Stimulated activated CD4-positive, alpha-beta T cell treated with anti-CD3 and anti-CD28 coated beads, Interleukin-1b, Interleukin-23, amount 100 ng/mL, for 24 hours (primary cell): ENCODE measurements at places on chromosomes 6 and 20.

GRCh38 chr6:6599468-6599873 is 11.0 kb downstream of the LY86 start:
- DNase-seq, result no peak

DNA sequence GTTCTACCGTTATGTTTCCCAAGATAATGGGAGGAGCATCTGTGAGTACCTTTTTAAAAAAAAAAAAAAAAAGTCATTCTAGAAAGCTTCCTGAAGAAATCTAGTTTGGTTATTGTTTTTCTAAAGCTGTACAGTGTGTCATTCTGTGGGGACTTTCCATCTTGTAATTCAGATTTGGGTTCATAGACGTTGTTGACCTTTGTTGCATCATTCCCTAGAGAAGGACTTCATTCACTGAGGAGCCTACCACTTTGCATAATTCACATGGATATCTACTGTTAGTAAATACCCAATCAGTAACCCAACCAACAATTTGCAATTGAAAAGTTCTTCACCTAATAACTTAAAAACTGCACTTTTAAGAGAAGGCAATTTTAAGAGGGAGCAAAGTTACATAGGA is 60.1 kb downstream of the RPP40 start:
- no peak for DNase-seq

- no peak for DNase-seq
Observed at GRCh38 chr6:106281088-106281487, 44.5 kb downstream of the ATG5 start.

DNA sequence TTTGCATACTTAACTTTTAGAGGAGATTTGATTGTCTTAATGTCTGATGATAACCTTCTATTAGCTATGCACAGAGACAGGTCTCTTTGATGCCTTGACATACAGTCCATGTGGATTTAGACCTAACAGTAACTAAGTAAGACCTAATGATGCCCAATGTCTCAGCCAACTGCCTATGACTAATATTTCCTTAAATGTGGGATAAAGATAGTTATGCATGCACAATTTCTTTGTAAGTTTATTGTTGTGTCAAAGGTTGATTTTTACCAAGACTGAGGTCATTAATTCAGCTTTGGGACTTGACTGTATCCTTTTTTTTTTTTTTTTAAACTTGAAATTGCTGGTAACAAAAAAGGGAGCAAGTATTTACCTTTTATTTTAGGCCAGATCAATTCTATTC is 450.0 kb downstream of the HAO1 start:
- no peak for DNase-seq

DNA sequence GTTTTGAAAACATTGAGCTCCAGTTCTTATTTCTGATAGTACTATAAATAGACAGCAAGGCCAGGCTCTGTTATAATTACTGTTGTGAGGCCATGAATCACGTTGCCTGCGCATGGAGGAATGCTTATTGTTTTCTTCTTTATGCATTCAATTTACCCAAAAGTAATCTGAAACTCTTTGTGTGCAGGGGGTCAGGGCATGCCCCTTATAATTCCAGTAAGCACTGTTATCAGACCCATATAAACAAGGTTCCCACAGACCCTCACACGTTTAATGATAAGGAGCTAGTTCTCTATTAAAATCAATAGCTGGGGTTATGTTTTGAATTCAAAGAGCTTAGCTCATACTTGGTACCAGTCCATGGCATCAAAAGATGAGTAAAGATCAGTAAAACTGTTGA is 174.8 kb upstream of the ARG1 start:
- no peak for DNase-seq

DNA sequence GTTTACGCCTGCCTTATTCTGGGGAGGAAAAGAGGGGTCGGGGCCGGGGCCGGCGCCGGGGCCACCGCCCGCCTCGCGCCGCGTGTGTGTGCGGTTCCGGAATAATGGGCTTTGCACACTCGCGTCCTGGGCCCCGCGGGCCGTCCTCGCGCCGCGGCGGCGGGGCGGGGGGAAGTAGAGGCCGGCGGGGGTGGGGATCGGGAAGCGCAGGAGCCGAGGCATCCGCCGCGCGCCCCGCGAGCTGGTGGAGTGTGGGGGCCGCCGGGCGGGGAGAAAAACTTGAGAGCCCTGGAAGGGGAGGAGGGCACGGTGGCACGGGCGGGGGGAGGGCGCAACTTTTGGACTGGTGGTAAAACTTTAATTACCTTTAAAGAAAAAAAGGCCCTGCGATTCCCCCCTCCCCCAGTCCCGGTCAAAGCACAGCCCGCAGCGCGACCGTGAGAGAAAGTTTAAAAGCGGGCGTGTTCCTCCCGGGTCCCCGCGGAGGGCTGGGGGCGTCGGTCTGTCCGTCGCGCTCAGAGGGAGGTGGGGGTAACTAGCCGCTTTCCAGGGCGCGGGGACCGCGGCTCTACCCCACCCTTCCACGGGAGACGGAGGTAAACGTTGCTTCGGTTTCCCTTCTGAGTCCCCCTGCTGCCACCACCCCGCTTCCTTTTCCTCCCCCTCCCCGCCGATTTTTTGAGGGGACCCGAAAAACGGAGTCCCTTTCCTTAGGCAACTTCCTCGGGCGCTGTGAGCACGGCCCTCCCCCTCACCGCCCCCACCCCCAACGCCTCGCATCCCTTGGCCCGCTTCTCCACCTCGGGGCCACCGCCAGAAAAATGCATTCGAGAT is 1.9 kb downstream of the L3MBTL3 start:
- peak; percentile 8 for DNase-seq

DNA sequence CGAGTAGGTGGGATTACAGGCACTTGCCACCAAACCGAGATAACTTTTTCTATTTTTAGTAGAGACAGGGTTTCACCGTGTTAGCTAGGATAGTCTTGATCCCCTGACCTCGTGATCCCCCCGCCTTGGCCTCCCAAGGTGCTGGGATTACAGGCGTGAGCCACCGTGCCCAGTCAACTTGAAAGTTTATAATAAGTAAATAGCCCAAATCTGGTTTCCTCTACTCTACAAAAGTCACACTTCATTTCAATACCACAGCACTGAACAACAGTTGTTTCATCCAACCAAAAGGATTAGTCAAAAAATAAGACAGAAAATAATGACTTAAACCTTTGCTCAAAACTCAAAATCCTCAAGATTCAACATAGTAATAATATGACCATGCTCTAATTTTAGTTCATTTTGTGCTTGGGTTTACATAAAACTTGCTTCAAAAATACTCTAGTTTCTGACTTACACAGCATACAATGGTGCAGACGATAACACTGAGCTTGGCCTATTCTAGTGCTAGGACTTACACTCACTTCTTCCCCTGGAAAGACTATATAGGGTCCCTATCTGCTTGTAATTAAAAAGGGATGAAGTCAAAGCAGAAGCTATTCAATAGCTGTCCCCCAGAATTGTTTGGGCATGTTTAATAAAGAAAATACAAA is 56.7 kb downstream of the NT5E start:
- no peak for DNase-seq

DNA sequence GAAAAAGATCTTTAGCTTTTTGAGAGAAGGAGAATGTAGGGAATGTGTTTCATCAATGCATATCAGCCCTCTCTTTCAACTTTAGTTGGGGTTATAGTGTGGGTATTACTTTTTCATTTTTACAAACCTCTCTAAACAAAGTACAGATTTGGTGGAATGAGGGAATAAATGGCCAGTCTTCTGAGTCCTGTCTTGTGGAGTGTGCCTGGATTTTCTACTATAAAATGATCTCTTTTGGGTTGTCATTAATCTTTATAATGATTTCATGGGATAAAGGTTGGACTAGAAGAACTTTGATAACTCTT is 209.3 kb downstream of the RNF144B start:
- DNase-seq, result no peak

DNA sequence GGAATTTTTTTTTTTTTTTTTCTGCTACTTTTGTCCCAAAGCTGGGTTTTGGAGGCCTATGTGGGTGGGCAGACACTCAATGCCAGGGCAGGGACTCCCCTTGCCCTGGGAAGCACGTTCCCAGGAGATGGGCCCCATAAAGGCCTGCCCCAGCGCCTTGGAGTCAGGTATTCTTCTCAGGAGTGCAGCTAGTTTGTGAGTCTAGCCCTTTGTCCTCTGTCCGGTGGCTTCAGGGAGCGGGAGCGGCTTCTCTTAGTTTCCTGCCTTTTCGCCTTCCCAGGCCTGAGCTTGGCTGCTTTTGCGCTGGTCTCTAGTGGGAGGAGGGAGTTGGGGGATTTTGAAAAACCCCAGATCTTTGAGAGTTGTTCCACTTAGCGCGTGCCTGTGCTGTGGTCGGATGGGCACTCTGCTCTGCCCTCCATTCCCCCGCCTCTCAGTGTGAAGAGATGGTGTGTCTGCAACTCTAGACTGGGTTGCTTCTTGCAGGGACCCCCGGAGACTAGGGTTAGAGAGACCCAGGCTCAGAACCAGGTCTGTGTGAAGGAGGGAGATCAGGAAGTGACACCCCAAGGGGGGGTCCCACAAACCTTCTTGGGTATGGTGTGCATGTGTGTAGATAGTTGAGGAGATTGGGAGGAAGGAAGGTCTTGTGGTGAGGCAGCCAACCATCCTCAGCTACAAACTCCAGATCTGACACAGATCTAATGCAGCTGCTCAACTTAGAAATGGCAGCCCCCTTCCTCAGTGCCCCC is 1.3 kb downstream of the PLCG1 start:
- no peak for DNase-seq

DNA sequence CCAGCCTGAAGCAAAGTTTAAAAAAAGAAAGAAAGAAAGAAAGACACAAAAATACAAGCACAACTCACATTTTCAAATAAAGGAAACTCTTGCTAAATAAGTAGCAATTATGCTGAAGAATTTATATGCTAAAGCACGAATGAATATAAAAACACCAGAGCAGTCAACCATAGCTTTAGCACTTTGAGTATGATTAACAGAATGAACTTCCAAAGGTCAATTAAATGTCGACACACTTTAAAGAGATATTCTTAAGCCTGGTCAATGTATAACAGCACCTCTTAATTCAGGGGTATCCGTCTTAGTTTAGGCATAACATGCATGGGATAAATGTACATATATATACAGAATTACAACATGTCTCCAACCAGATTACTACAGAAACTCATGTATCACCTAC is 125.9 kb downstream of the OGFRL1 start:
- no peak for DNase-seq

DNA sequence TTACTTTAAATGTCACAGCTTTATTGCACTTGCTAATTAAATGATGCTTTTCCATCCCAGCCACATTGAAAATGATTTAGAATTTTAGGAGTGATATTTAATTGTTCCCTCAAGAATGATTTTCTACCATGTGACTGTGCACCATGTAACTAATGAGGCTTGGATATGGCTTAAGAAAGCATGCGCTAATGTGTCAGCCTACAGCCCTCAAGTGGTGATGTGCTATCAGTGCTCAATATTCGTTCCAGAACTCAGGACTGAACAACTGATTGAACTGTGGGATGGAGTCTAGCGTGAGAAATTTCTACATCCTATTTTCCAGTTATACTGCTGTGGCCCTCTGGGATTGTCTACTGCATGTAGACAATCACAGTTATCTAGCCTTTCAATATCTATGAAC is 71.5 kb downstream of the PKIB start:
- DNase-seq, result no peak

- DNase-seq, result no peak
Observed at GRCh38 chr6:66396549-66396948, 689.5 kb upstream of the EYS start.

- no peak for DNase-seq
Observed at GRCh38 chr6:142500250-142500786, 198.5 kb downstream of the ADGRG6 start.

GRCh38 chr20:63508072-63508768 is 9.3 kb upstream of the EEF1A2 start:
- no peak for DNase-seq

DNA sequence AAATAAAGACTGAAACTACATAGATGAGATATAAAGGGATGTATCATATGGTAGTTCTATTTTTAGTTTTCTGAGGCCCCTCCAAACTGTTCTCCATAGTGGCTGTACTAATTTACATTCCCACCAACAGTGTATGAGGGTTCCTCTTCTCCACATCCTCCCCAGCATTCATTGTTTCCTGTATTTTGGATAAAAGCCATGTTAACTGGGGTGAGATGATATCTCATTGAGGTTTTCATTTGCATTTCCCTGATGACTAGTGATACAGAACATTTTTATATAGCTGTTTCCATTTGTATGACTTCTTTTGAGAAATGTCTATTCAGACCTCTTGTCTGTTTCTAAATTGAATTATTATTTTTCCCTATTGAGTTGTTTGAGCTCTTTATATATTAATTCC is 229.3 kb downstream of the RFPL4B start:
- no peak for DNase-seq

DNA sequence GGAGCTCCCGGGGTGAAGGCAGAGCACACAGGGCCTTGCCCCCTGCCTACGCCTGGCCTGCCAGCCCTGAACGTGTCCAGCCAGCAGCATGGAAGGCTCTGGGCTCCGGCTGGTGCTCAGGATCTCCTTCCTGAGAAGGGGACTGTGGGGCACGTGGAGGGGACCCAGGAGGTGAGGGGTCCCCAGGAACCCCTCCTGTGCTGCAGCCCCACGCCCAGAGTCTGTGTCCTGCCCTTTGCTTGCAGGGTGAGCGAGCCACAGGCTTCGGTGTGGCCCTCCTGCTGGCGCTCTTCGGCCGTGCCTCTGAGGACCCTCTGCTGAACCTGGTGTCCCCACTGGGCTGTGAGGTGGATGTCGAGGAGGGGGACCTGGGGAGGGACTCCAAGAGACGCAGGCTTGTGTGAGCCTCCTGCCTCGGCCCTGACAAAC is 22.3 kb downstream of the NPEPL1 start:
- DNase-seq, result no peak

GRCh38 chr6:112470376-112470775 is 123.2 kb downstream of the RFPL4B start:
- DNase-seq, result no peak

DNA sequence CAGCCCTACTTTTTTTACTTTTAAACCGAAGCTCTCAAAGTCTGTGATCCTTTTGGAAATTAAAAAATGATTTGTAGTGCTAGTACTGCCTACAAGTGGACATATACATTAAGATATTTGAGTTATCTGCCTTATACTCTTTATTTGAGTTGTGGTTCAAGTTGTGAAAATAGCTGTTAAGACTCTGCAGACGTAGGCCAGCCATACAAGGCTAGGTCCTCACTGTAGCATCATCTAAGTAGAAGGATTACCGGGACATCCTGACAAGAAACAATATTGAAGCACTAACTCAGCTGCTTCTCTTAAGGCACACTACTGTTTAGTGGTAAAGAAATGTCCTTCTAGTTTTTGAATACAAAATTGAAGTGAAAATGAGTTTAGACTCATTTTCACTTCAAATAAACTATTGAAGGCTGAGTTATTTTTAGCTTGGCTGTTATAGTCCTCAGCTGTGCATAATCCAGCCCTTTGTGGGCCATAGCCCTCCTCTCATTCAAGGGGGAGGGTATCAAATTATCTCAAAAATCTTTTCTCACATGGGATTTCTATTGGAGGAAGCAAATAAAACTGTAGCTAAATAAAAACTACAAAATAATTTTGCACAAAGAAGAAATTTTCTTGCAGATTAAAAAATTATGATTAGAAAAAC is 68.1 kb downstream of the JAG1 start:
- no peak for DNase-seq
